Bronchial smooth muscle cell (primary cell): ENCODE measurements at places on chromosomes 16 and 17. TPM values are rescaled to one million over a fixed set of nuclear protein-coding genes. Genes with fewer than 3 reads are reported as not detected.

The TNK1 gene
- 0.09 and 0.32 TPM in 2 replicates for total RNA-seq

The EXOC3L1 gene
- total RNA-seq, result 0.16 and 0.34 TPM in 2 replicates

The DCUN1D3 gene
- 18.0 and 18.8 TPM in 2 replicates for total RNA-seq

The FAM222B gene
- total RNA-seq, result 1.5 and 1.6 TPM in 2 replicates

The NECAB2 gene
- total RNA-seq, result under 0.01 TPM in 1 of 2 replicates, not detected in the other

The PAQR4 gene
- total RNA-seq, result 0.79 and 1.1 TPM in 2 replicates

The CAVIN1 gene
- 463 and 467 TPM in 2 replicates for total RNA-seq

The CTRB2 gene
- not detected in 2 replicates for total RNA-seq

The OSBPL7 gene
- total RNA-seq, result 12.0 and 16.6 TPM in 2 replicates
